ENCODE measurements at places on chromosomes 5 and 9.
A peak's percentile ranks its signal among the peaks of the same experiment; 100 is the strongest.

- no peak for DNase-seq
Observed at GRCh38 chr5:1540831-1541701, 17.3 kb upstream of the LPCAT1 start.

GRCh38 chr9:33893861-33894260 lies 76.9 kb downstream of the UBE2R2 start:
- no peak for DNase-seq

- DNase-seq: no peak
Observed at GRCh38 chr5:90854169-90854568, 295.6 kb downstream of the ADGRV1 start.

DNA sequence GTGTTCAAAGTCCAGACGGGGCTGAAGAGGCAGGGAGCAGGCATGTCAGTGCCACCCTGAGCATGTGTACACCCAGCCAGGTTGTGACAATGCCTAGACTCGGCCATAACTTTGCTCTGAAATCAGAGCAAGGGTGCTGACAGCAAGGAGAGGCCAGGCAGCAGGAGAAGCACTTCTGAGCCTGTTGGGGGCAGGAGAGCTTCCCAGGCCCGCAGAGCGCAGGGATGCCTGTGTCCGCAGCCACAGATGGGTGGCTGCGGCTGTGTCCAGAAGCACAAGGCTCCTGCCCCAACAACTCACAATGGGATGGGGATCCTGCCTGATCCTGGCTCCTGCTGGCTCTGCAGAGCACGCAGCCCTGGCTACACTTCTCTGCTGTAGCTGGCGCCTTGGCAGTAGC lies 373.9 kb downstream of the CHSY3 start:
- DNase-seq: no peak

GRCh38 chr5:124980163-124980941 lies 233.9 kb upstream of the ZNF608 start:
- no peak for DNase-seq

DNA sequence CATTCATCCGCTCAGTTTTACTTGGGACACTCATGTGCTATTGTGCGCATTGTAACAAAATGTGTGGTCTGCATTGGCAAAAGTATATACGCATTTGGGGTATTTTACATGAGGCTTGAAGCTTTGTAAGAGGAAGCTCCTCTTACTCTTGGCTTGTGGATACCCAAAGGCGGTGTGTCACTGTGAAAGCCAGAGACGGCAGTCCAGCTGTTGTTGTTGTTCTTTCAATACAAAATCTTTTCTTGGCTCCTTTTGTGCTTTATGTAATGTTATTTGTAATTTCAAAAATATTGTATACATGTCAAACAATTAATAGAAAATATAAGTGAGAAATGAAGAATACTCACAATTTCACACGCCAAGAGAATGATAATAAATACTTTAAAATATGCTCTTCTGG lies 128.3 kb upstream of the MOCS2 start:
- no peak for DNase-seq

DNA sequence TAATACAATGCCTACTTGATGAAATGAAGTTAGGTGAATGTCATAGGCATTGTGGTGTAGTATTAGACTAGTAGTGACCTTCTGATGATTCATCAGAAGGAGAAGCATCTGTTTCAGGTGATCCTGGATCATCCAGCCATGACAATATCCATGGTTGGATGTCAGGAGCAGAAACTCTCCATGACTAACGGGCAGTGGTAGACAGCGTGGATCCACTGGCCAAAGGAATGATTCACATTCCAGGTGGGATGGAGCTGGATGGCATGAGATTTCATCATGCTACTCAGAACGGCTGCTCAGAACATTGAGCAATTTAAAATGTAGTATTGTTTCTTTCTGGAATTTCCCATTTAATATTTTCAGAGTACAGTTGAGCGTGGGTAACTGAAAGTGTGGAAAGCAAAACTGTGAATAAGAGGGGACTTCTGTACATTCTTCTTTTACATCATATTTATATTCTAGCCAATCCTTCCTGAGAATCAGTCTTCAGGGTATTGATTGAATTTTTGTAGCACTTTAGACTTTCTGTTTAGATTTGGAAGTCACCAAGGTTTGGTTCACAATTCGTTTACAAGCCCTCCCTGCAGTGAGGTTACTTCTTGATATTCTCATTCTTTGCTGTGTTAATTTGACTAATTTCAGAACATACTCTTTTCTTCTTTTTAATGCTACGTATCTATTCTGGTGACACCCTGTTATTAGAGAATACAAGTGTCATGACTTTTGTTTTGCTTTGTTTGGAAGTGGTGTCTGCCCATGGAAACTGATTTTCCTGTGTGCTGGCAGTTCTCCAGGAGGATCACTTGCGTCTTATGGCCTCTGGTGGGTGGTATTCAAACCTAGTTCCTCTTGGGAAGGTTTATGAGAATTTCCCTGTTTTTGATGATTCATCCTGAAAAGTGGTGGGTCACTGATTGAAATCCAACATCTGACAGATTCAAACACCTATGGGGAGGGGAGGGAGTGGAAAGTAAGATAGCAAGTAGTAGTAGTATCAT lies 12.2 kb upstream of the CLINT1 start:
- no peak for DNase-seq

GRCh38 chr9:117178596-117179375 lies 236.1 kb downstream of the ASTN2 start:
- no peak for DNase-seq

DNA sequence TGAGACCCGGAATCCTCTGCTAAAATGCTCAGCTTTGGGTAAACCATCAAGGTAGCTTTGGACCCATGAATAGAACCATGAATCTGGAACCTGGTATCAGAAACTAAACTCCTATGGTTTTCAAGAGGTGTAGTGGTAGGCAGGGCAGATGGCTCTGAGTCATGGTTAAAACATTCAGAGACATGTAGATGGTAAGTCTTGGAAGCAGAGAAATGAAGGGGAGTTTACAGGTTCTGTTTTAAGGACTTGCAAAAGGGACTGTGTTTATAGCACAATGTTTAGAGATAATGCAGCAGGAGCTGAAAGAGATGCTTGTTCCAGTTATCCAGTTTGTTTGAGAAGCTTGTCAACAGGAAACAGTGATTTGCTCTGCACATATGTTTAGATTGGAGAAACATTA lies 36.0 kb upstream of the FBN2 start:
- no peak for DNase-seq

DNA sequence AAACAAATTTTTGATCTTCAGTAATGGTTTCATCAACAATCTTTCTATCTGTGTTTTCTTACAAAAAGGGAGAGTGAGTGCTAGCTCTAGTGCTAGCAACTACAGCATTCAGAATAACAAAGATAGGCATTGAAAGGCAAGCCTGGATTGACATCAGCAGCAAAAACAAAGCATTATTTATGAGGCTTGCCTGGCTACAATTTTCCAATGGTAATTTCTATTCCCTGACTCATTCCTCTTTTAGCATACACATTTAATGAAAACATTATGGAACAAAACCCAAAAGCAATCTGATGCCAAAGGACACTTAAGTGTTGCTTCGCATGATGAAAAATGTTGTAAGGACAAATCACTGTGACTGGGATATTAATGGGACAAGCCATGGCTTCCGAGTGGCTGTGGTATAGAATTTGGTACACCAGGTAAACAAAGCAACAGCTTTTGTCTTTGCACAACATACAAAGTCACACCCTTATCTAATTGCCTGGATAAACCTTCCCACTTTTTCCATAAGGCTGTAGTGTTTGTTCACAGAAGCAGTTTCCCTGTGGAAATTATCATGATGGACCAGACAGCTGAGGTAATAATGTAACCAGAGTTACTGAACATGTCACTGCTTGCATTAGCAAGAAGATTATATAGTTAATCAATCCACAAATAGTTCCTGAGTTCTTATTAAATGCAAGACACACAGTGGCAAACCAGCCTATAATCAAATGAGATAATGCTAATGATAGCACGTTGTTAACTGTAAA lies 179.8 kb upstream of the EDIL3 start:
- no peak for DNase-seq

- DNase-seq: no peak
Observed at GRCh38 chr9:94885854-94886447, 159.5 kb downstream of the AOPEP start.

- peak; percentile 38 for DNase-seq
Observed at GRCh38 chr9:110895147-110895905, 142.9 kb downstream of the LPAR1 start.

DNA sequence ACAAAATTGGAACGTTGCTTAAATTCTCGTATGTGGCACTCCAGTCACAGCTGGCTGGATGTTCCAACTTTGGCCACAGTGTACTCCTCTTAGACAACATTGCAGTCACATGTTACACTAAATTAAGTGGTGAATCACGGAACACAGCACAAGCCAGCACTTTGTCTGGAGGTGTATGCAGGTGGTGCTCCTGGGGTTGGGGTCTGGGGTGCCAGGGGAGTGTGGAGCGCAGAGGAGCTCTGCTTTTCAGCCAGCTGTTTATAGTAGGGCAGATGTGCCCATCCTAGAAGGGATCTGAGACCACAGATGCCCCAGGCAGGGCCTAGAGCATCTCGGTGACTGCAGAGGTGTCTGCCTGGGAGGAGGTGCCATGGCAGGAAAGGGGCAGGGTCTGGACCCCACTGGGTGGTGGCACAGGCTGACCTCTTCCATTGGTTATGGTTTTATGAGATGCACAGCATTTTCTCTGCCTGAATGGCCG lies 82.6 kb downstream of the WNK2 start:
- DNase-seq: no peak

DNA sequence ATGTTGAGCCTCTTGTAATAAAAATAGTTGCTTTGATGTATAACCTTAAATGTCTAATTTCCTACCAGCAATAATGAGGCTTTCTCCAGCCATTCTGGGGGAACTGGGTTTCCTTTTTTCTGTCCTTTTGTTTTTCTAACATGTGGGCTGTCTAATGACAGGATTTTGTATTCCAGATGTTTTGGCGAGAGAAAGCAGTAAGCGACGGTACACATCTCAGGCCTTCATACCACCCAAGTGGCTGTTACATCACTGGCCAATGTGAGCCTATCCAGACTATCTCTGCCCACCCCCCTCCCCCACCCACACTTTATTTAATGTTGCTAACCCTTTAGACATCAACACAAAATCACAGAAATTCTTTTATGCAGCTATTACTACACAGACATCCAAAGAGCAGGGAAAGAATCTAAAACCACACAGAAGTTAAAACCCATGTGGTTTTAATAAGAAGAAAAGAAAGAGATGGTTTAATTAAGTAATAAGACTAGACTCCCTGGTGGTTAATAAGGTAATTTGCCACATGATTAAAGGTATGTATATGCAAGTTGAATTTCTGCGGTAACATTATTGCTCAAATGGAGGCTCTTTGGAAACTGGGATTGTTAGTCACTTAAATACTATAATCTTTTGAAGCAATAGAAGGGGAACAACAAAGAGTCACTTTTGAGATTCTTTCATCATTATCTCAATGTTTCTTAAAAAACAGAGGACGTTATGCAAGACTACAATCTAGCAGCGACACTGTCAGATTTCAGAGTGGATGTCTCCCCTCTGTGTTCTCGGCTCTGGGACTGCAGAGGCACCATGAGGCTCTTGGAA lies 365.1 kb downstream of the ENC1 start:
- DNase-seq: no peak

DNA sequence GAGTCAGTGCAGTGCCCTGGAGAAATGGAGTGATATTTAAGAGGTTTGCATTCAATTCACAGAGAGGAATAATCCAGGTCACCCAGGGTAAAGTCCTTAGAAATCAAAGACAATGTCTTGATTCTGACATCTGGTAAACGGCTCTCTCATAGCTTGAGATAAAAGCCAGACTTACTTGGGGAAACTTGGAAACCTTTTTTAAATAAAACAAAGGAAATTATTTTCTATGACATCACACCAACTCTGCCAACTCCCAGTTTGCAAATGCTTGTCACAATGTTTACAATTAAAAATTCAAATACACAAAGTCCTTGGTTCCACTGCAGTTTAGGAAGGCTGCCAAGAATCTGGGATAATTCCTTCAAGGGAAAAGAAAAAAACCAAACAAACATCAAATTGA lies 255.1 kb upstream of the NREP start:
- DNase-seq: peak; percentile 32

GRCh38 chr5:148927307-148927946 lies 101.0 kb downstream of the ADRB2 start:
- DNase-seq: no peak

DNA sequence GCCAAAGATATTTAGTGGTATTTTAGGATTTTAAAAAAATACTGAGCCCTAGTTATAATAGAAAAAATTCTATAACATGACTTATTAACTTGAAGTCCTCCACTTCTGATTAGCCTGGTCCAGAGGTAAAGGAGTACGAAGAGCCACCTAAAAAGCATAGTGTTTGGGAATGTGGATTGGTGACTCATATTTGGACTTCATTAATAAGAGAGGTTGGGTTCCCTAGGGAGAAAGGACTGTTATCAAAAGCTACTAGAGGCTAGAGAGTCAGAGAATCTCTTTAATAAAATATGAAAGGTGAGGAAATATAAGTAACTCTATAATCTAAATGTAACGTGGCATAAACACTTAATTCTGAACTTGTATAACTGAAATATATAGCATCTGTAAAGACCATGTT lies 180.7 kb upstream of the TARS1 start:
- DNase-seq: no peak

DNA sequence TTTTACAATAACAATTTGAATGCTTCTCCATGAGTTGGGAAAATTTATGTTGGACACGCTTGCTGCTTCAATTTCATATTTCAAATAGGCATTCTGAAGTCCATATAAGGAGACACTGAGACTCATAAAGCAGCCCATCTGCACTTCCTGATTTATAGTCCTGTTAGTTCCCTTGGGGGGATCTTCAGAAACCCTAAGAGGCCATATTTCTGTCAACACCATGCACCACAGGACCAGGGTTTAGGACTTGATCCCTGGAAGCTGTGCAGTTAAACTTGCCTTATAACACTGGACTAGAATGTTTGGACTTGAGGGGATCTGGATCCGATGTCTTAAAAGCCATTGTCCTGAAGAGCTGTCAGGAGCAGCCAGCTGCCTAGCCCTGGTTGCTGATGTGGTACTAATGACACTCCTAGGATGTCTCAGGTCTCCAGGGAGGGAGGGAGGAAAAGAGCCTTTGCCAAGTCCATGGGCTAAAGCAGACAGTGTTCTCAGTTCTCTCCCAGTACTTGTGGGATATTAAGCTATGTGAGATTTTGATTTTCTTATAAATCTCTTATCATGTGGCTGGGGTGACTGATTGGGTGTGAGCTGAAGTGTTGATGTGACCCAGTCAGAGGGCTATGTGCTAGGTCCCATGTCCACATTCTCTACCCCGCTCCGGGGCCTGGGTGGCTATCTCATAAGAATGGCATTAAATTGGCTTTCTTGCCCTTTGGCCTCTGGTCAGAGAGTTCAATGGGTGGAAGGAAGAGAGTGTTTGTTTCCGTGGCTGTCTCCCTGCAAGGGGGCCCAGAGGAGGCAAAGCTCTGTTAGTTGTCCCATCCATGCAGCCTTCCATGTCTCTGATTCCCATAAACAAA lies 399.8 kb downstream of the OSTF1 start:
- DNase-seq: no peak

Measured in heart left ventricle (tissue), 16 donors.